ENCODE measurements at places on chromosomes 2 and 18.

DNA sequence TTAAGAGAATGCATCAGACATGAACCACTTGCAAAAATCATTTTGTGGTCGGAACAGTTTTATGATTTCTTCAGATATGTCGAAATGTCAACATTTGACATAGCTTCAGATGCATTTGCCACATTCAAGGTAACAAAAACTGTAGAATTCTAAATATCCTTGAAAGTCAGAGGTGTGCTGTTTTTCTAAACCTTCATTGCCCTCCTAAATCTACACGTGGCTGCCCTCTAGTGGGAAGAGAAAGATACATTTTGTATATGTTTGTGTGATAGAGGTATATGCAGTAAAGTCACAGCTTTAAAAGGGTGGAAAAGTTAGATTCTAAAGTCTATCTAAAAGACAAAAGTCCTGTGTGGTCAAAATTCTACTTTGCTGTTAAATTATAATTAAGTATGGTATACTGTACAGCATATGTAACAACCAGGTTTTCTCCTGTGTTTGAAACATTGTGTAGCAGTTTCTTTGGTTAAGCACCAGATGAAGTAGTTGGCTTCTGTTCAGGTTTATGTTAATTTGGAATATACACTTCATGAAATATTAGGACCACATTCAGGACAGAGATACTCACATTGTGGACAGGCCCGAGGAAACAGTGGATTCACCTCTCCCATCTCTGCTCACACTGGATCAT is 65.9 kb upstream of the ITM2C start:
- DNase-seq, result peak; percentile 85

- DNase-seq, result peak; percentile 87
These were observed 8.6 kb downstream of the CLIP4 start for GRCh38 chr2:29123617-29124349.

- DNase-seq, result no peak
These were observed 135.0 kb downstream of the MEIS1 start for GRCh38 chr2:66569974-66570373.

- peak; percentile 34 for DNase-seq
These were observed 75.6 kb upstream of the UXS1 start for GRCh38 chr2:106269591-106270291.

- peak; percentile 25 for DNase-seq
These were observed 3.8 kb downstream of the HNRNPLL start for GRCh38 chr2:38598991-38599295.

DNA sequence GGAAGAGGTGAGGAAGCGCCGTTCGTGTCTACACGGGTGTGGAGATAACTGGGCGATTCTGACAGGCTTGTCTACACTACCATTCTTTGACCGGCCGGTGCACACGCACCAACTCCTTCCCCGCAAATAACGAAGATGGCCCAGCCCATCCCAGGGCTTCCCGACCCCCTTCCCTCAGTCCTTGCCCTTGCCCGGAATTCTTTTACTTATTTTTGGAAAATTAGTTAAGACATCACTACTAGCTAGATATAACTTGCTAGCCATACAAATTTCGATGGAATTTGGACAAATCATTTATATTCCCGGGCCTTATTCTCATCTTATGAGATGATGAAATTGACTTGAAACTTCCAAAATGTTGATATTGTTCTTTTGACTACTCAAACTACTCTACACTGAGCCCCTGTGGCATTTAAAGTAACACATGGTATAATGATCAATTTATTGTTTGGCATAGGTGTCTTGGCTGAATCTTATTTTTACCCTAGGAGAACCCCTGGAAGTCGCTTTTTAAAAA is 1.3 kb downstream of the ERICH2 start:
- DNase-seq, result peak; percentile 1

GRCh38 chr2:53727921-53728320 is 39.7 kb upstream of the CHAC2 start:
- DNase-seq, result no peak

GRCh38 chr2:236340251-236340650 is 76.0 kb upstream of the ASB18 start:
- no peak for DNase-seq

DNA sequence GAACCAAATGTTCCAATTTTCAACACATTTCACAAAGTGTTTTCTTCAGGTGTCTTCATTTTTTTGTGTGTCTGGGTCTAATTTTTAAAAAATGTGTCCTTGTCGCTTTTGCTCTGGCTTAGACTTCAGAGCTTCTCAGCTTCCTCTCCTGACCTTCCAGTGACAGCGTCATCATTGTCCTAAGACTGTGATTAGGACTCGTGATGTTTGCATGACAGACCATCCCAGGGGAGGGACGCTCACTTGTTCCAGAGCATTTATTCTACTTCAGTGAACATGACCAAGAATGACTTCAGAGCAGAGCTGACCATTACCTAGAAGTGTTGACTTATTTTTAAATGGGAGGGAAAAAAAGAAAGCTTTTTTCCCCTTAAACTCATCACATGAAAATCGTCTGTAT is 591.9 kb downstream of the IRS1 start:
- DNase-seq, result no peak

- no peak for DNase-seq
These were observed 14.9 kb upstream of the E2F6 start for GRCh38 chr2:11480859-11481258.

DNA sequence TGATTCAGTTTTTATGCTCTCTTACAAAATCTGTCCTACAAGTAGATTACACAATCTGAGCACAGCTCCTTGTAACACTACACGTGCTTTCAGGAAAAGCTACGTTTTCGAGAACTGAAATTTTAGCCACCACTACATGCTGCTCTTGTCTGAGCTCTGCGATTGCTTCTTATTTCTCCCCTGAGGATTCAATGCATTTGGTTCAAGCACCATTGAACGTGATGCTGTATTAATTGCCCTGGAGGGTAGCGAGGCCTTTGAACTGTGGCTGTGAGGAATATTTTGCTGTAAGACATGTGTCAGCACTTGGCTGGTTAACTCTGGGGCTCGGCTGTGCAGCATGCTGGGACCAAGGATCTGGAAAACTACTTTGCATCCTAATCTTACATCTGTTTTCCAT is 405.8 kb downstream of the EPHA4 start:
- DNase-seq, result no peak

DNA sequence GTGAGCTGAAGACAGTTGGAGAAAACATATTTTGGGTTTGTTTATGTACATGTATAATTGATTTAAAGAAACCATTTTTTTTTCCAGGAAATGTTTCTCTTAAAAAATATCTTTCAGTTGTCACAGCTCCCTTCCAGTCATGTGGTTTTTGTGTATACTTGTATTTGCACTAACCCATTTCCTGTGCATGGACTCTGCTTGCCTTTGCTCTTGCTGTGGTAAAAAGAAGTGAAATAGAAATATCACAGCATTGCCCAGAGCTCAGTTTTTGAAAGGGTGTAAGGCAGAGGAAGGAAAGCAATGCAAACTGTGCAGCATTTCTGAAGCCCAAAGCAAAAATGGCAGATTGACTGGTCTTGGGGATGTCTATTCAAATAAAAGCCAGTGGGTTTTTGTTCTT is 10.4 kb upstream of the DOCK10 start:
- no peak for DNase-seq

DNA sequence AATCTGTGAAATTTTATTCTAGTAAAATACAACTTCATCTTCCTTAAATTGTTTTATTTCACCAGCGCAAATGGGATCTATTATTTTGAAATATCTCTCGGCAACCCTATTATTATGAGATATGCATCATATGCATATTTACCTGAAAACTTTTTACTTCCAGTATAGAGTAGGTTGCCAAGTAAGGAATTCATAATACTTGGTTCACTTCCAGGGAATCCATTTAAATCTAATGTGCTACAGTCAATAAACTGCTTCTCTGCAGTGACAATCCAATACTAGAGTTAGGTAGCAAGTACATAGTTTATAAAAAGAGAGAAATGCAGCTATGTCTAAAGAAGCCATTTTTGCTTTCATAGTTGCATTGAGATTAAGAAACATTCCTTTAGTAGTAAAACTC is 88.8 kb upstream of the FAM117B start:
- no peak for DNase-seq

GRCh38 chr2:45342-46130 is 769 bp downstream of the FAM110C start:
- peak; percentile 28 for DNase-seq

- peak; percentile 73 for DNase-seq
These were observed 64.7 kb downstream of the STK25 start for GRCh38 chr2:241443486-241444223.

DNA sequence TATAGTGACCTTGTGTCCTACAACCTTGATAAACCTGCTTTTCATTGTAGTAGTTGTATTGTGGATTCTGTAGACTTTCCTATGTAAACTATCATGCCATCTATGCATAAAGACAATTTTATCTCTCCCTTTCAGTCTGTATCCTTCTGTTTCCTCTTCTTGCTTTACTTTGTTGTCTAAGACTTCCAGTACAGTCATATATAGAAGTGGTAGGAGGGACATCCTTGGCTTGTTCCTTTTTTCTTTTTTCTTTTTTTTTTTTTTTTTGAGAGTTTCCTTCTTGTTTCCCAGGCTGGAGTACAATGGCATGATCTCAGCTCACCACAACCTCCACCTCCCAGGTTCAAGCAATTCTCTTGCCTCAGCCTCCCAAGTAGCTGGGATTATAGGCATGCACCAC is 39.7 kb downstream of the UBE2F start:
- no peak for DNase-seq

GRCh38 chr2:18519914-18520450 is 40.5 kb downstream of the RDH14 start:
- DNase-seq, result no peak

DNA sequence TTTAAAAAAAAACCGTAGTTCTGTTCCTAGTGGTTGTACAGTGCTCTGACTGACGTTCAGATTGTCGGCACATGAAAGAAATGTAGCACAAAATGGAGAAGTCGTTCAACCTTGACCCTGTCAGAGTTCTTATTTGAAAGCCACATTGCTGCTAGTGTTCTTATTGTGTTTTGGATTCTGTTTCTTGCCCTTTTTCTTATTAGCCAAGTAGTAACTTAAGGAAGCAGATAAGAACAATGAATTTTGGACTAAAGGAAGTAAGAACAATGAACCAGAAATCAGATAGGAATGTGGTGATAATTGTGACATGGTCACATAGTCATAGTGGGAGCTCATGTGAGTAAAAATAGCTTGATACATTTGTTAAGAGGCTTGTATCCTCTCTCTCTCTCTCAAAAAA is 45.9 kb downstream of the RPIA start:
- no peak for DNase-seq

DNA sequence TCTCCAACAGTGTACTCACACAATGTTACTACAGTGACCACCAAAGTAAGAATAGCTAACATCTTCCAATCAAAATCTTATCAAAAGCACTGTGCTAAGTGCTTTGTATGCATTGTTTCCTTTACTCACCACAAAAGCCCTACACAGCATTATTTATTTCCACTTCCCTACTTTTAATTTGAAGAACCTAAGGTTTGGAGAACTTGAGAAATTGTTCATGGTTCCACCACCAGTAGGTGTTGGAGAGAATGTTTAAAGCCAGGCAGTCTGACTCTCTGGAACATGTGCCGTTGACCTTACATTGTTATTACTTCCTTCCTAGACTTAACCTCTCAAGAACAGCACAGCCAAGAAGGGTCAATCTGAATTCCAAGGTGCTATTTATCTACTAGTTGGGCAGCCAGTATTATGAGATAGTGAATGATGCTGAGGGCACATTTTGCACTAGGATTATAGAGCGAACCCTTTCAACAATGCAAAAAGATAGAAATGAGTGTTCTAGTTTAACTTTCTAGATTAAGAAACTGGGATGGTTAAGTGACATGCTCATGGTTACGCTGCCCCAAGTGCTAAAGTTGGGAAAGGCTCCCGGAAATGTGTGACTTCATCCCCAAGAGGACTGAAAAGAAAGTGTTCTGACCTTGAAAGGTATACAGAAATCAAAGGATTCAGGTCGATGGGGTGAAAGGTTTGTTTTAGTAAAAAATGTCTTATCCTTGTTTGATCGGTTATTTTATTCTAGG is 55.2 kb upstream of the FAM136A start:
- DNase-seq, result no peak

GRCh38 chr2:227152093-227152766 is 11.8 kb downstream of the COL4A4 start:
- DNase-seq, result no peak

- DNase-seq, result peak; percentile 44
These were observed 30.9 kb upstream of the IL37 start for GRCh38 chr2:112880091-112880531.

DNA sequence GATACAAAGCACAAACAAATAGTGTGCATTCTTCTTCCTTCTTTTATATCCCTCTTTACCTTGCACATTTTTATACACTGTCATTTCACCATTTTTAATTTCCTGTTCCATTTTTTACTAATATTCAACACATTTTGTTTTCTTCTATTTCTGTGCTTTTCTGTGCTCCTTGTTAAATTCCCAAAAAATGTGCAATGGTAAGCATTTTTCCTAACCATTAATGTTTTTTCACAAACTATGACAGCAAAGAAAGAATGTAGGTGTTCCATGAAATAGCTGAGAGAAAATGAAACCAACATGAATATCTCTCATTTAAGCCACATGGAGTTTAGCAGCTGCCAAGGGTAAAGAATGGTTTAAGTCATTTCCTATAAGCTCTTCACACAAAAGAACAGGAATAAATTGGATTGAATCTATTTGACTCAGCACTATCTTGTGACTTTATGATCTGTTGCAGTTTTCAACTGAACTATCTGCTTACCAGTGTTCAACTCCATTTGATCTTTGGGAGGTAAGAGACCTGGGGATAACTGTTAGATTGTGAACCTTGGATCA is 145.7 kb upstream of the CDH19 start:
- no peak for DNase-seq

GRCh38 chr2:430291-431040 is 142.6 kb upstream of the ALKAL2 start:
- DNase-seq, result no peak

- peak; percentile 69 for DNase-seq
These were observed 15.6 kb upstream of the RIOK3 start for GRCh38 chr18:23437357-23438045.

GRCh38 chr2:133500917-133501316 is 67.3 kb downstream of the NCKAP5 start:
- no peak for DNase-seq

- peak; percentile 63 for DNase-seq
These were observed 31.0 kb downstream of the CFAP36 start for GRCh38 chr2:55550368-55551102.

DNA sequence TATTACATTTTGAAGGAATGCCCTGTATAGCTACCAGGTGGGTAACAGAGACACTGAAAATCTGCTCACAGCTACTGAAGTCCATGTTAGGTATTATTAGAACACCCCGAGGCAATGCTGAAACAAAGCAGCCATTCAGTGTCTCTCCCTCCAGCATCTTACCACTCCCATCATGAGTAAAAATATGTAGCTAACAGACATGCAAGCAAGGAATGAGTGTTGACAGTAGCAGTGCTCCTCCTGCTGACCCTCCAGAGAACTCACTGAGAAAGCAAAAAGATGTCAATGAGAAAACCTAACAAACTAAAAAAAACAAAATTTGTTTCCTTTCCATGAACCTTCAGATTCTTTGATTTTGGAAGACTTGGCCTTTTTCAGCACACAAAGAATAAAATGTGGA is 393.9 kb downstream of the LRRTM1 start:
- no peak for DNase-seq
